ENCODE measurements at places on chromosomes 6 and 20.

DNA sequence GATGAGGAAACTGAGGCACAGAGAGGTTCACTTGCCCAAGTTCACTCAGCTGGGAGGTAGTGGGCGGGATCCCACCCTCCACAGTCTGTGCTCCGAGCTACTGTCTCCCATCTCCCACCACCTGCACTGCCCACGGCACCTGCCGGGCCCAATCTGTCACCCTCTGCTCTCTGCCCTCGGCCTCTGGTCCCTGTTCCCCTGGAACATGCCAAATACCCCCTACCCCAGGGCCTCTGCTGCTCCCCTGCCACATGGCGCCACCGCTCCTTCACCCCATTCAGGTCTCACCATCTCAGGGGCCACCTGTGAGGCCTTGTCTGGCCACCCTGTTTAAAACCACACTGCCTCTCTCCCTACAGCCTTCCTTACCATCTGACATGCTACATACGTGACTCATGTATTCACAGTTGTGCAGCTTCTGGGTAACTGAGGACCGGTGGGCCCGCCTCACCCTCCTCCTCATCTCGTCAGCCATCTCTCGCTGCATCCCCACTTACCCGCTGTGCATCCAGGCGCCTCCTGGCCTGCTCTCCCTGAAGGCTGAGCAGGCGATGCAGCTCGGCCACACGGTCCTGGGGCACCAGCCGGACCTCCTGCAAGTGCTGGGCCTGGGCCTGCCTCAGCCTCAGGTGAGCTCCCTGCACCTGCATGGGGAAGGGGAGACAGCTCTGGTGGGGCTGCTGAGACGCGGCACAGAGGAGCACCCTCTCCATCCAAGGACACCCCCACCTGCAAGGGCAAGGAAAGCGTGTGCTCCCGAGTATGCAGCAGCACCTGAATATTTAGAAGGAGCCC lies 50.6 kb downstream of the GINS1 start:
- no peak for DNase-seq

DNA sequence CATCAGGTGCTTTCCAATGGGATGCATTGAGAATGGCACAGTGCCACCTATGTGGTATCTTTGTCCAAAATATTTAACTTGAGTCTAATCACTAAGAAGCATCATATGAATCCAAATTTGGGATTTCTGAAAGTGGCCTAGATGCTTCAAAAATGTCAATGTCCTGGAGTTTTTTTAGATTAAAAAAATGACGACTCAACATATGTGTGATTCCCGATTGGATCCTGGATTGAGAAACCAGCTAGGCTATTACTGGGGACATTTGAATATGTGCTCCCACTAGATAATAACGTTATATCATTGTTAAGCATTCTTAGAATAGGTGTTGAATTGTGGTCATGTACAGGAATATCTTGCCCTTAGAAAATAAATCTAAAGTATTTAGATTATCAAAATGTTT lies 189.2 kb downstream of the TBXT start:
- DNase-seq, result no peak

DNA sequence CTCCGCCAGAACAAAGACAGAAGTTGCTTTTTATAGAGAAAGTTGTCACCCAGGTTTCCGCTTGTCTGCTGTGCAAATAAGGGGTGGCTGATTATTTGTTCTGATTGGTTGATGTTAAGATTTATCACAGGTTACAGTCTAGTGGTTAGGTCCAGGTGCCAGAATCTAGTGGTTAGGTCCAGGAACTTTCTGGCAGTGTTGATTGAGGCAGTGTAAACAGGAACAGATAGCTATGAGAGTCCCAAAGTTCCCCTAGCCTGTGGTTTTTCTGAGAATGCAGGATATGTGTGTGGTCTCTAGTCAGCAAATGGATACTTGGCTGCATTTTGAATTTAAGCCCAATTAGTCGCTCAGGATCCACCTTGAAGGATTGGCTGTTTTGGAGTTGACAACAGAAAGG lies 148.0 kb downstream of the TMEM200A start:
- DNase-seq, result peak; percentile 32

DNA sequence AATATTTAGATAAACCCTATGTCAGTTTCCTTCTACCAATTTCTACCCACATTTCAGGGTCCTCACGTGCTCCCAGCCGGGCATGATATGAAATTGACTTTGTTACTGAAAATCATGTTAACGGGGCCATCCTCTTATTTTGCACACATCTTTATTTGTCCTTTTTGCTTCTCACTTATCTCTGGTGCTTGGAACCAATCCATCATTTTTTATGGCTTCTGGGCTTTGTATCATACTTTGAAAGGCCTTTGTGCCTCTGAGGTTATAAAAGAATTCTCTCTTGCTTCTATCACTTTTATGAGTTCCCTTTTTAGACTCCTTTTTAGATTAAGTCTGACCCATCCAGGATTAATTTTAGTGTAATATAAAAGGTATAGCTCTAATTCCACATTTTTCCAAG lies 117.1 kb upstream of the PRND start:
- no peak for DNase-seq

DNA sequence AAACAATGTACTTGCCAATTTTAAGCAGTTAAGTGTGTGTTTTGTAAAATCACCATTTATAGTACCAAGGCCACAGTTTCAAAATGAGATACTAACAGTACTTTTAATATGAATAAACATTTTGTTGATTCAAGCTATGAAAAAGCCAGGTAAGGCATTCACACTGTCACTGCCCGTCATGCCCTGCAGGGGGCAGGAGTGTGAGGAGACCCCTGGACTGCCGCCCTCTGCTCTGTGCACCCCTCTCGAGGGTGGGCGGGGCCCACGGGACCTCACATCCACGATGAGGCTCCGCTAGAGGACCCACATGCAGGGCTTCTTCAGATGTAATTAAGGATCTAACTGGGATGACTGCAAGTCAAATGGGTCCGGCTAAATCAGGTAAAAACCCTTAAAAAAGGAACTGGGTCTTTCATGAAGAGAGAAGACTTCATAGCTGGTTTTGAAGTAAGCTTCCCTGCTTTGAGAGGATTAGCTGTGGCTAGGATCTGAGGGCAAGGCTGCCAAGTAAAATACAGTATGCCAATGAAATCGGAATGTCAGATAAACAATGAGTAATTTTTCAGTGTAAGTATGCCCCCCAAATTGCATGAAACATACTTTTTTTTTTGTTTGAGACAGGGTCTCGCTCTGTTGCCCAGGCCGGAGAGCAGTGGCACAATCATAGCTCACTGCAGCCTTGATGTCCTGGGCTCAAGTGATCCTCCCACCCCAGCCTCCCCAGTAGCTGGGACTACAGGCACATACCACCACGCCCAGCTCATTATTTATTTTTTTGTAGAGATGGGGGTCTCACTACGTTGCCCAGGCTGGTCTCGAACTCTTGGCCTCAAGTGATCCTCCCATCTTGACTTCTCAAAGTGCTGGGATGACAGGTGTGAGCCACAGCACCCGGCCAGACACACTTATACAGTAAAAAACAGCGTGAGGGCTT lies 18.7 kb downstream of the DIDO1 start:
- DNase-seq, result no peak

DNA sequence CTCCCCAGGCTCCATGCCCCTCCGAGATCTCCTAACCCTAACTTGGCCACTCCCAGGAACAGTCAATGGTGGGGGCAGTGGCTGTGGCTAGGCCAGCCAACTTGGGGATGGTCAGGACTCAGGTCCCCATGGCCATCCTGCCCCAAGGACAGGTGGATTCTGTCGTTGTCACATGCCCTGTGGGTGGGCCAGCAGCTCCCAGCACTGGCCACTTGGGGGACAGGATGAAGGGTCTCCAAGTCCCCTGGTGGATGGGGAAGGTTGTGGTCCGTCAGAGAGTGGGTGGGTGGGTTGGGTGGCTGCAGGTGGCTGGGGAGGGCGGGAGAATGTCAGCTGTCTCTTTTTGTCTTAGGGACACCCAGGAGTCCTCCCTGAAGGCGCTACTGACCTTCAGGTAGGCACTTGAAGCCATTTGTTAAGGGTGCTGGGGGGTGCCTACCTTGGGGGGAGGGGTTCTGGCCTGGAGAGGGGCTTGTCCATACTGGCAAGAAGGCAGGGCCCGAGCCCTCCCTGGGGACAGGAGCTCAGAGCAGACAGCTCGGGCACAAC lies 5.5 kb downstream of the COL9A3 start:
- DNase-seq, result no peak

DNA sequence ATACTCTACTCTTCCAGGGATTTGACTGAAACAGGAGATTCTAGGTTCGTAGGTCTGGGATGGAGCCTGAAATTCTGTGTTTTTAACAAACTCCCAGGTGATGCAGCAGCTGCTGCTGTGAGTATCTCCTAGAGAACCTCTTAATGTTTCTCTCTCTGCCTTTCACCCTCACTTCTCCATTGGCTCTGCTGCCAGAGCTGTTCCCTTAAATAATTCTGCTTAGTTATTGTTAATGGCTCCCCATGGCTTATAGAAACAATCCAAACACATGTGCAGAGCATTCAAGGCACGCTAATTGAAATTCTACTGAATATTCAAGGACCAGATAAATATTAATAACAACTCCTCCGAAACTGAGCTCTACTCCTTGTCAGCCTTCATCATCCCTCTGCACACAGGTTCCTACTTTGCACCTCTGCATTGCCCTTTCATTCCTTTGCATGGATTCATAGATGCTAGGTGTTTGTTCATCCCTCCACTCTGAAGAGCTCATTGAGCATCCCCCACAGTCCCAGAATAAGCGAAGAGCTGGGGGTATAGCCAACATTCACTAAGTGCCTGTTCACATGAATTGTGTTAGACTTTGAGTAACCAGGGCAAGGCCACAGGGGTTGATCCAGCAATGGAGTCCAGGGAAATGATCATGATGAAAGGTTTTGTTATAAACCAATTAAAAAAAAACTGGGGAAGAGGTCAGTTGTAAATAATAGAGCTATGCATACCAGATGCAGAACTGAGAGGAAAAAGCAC lies 488.4 kb upstream of the JAG1 start:
- DNase-seq, result no peak

DNA sequence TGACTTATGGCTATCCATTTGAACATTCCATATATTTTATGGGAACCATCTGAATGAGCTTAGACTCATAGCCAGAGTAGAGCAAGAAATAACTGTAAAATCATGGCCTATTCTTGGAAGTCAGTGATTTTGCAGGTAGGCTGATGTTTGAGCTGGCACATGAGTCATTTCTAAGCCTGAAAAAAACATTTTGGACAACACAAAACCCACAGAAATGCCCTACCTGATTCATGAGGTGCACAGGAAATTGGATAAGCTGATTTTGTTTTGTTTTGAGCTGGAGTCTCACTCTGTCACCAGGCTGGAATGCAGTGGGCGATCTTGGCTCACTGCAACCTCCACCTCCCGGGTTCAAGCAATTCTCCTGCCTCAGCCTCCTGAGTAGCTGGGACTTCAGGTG lies 443.0 kb downstream of the PKHD1 start:
- DNase-seq, result no peak

GRCh38 chr6:47237196-47237595 lies 72.5 kb downstream of the TNFRSF21 start:
- DNase-seq, result no peak

- DNase-seq, result no peak
Measured at GRCh38 chr6:170062915-170063241, 228.0 kb downstream of the DLL1 start.

GRCh38 chr20:12331236-12331635 lies 413.5 kb downstream of the BTBD3 start:
- no peak for DNase-seq

DNA sequence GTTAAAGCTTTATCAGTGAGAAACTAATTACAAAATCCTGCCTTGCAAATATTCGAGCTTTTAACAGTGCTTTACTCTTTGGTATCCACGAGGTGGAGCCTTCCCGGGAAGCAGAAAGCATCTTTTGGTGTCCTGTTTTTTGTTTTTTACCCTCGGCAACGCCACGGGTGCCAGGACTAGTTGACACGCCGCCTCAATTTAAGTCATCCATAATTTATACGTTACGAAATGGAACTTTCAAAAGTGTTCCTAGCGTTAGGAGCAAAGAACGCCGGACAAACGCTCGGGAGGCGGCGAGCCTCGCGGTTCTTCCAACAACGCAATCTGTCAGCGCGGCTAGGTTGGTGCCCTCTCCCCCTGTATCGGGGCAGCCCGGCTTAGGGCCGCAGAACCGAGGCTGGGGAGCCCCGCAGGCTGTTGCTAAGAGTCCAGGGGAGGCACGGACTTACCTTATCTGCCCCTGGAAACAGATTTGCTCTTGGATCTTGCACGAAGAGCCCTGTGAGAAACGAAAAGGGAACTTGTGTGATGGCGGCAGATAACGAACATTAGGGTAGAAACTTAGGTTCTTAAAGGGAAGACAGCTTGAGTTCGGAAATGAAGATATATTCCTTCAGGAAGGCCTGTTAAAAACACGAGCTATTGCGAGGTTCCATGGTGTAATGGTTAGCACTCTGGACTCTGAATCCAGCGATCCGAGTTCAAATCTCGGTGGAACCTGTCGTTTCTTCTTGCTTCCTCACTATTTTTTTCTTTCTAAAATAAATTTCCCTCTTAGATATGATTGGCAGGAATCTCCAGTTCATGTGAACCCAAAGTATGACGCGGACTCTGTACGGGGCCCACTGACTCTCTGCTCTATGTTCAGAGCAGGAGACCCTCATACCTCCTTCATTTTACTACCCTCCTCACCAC lies 46.2 kb upstream of the ZNF184 start:
- peak; percentile 92 for DNase-seq

DNA sequence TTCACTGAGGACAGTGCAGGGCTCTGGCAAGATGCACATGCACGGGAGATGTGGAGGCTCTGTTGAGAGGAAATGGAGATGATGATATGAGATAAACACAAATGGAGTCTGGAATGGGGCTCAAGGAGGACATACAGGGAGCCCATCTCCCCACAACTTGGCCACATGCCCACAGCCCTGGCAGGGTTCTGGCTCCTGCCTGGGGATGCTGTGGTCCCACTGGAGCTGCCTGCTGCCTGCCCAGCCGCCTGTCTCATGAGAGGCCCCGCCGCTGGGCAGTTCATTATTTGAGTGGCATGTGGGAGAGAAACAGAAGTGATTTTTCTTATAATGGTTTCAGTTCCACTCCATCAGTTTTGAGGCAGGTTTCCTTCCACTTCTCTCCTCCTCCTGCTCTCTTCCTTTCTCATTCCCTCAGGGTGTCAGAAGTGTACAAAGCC lies 133.6 kb upstream of the TRAF3IP2 start:
- DNase-seq, result no peak

- no peak for DNase-seq
Measured at GRCh38 chr20:1304710-1305515, 24.0 kb downstream of the SDCBP2 start.

- DNase-seq, result peak; percentile 89
Measured at GRCh38 chr6:56690519-56691285, 48.0 kb upstream of the DST start.

Data from cardiac fibroblast (primary cell).